T-helper 9 cell (primary cell): ENCODE measurements at places on chromosomes 1 and 21.

DNA sequence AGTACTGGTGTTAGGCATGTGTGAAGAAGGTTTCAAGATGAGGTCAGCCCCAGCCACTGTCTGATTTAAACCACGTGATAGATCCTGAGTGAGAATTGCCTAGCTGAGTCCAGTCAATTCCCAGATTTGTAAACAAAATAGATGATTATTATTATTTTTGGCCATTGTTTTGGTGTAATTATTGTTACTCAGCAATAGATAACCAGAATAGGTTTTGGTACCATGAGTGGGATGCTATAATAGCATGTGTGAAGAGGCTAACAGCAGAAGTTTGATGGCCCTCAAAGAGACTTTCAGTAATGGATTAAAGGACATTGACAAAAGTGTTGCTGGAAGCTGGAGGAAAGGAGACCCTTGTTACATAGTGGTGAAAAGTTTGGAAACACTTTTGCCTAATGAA, 214.8 kb downstream of the BACH1 start:
- no peak for DNase-seq

GRCh38 chr1:6426277-6426971, 1.8 kb downstream of the ESPN start:
- DNase-seq, result no peak

DNA sequence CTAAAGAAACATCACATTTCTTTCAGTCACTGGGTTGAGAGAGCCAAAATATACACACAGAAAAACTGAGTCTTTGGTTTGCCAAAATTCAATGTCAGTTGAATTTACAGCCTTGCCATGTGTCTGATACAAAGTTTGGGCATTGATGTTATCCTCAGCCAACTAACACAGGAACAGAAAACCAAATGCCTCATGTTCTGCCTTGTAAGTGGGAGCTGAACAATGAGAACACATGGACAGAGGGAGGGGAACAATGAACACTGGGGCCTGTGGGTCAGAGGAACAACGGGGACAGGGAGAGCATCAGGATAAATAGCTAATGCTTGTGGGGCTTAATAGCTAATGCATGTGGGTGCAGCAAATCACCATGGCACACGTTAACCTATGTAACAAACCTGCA, 39.6 kb upstream of the C21orf91 start:
- no peak for DNase-seq

- no peak for DNase-seq
Observed at GRCh38 chr1:173137107-173137706, 69.9 kb downstream of the TNFSF4 start.

DNA sequence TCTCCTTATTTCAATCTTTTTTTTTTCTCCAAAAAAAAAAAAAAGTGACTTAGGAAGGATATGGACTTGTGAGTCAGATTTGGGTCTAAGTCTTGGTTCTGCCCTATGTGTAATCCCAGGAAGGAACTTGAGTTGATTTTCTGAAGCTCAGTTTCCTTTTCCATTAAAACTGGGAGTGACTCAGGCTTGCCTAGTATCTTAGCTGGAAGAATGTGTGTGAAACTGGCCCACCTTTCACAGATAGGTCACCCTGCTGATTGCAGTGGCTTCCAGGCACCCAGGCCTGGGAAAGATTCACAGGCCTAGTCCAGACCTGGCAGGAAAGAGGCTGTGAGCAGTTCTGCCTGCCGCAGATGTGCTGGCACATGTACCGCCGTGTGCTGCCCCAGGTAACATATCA, 218.3 kb upstream of the HOOK1 start:
- DNase-seq, result no peak

DNA sequence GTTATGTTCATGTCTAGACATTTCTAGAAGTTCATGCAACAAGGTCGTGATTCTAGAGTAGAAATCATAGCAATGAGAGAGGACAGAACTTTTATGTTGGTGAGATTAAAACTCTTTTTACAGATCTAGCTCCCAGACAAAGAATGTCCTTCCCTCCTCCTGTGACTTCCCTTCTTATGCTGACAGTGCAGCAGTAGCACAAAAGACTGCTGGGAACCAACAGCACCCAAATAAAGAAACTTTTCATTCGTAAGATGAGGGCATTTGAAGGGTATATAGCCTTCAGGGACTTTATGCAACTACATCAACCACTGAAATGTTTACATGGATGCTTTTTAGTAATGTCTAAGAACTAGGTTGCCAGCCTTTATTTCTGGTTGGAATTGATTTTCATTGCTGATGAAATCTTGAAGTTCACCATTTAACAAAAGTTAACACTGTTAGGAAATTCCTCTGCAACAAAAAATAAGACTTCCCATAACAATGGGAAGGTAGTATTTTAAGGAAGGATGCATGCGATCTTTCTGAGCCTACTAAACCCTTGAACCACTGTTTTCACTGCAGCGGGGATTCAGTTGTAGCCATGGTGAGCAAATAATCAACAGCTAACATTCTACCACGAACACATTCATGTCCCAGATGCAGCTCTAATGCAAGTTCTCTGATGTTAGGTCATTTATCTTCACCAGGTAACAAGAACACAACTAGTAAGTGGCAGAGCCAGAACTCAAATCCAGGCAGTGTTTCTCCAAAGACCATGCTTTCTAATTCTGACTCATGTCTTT, 672.8 kb downstream of the PTPRC start:
- no peak for DNase-seq

- DNase-seq, result no peak
Observed at GRCh38 chr1:201896951-201897391, 8.3 kb downstream of the SHISA4 start.

GRCh38 chr1:106889059-106889458, 167.4 kb upstream of the PRMT6 start:
- DNase-seq, result no peak

- DNase-seq, result no peak
Observed at GRCh38 chr1:160228431-160228830, 23.2 kb downstream of the PEA15 start.

GRCh38 chr1:51520700-51521248, 1.7 kb upstream of the EPS15 start:
- no peak for DNase-seq

DNA sequence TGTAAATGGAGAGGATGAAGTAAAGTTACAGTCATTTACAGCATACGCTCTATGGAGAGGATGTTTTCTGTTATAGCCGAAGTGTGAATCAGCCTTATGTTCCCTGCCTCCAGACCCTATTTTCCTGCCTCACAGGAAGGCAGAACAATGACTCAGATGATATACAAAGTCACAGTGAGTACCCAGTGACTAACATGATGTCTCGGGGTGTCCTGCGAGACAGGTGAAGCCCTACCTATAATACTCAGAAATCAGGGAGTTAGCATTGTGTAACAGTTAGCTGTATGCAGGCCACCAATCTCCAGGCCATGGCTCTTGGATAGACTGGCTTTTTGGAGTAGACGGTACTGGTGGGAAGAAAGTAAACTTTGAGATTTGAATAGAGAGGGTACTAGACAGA, 55.6 kb upstream of the FBXO28 start:
- DNase-seq, result no peak

DNA sequence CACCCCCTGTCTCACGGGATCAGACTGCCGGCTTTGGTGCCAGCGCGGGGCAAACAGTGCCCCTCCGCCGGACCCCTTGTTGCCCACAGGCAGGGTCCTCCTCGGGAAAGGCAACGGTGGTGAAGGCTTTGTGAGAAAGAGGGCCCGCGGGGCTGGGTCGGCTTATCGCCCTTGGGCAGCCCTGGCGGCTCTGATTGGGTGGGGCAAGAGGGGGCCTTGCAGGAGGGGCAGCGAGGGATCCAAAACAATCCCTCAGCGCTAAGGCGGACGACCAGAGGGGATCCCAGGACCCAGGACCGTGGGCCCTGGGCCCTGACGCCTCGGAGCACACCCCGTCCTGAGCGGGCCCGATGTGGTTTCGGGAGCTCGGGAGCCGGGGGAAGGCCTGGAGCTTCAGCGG, 3.9 kb upstream of the ZNF678 start:
- no peak for DNase-seq

DNA sequence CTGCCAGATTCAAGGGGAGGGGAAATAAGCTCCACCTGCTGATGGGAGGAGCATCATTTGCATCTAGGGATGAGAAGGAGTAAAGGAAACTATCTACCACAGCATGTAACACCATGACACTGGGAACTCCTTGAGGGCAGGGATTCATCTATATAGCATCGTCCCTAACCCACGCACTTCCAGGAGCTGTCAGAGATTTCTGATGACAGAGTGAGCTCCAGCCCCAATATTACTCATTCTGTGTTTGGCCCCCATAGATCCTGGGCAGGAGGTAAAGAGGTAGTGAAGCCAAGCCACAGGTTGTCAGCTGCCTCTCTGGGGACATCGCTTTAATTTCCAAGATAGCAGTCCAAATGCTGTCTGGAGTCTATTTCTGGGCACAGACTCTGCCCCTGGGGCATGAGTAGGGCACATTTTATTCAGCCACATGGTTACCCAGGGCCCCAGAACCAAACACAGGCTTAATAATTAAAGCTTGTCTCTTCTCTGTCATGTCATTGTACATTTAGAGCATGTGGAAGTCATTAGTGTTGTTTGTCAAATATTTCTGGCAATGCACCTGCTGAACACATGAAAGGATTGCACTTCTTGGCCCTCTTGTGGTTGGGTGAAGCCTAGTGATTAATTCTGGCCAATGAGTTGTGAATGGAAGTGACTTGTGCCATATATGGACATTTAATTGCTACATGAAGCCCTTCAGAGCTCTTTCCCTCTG, 105.9 kb upstream of the POU3F1 start:
- no peak for DNase-seq

- DNase-seq, result no peak
Observed at GRCh38 chr1:247358920-247359319, 27.3 kb upstream of the ZNF496 start.

DNA sequence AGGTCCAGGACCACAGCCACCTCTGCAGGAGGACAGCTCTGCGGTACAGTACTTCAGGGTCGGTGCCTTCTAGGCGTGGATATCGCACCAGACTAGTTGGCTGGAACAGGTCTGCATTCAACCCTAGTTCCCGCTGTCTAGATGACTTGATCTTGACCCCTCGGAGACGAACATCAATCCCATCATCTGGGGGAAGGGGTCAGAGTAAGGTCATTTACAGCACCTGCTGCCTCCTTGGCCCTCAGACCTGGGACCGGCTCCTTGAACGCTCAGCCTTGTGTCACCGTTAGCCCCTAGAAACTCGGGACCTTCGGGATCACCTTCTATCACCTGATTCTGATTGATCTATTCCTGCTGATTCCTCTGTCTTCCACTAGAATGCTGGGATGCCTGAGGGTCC, 2.6 kb downstream of the HECTD3 start:
- DNase-seq, result no peak

DNA sequence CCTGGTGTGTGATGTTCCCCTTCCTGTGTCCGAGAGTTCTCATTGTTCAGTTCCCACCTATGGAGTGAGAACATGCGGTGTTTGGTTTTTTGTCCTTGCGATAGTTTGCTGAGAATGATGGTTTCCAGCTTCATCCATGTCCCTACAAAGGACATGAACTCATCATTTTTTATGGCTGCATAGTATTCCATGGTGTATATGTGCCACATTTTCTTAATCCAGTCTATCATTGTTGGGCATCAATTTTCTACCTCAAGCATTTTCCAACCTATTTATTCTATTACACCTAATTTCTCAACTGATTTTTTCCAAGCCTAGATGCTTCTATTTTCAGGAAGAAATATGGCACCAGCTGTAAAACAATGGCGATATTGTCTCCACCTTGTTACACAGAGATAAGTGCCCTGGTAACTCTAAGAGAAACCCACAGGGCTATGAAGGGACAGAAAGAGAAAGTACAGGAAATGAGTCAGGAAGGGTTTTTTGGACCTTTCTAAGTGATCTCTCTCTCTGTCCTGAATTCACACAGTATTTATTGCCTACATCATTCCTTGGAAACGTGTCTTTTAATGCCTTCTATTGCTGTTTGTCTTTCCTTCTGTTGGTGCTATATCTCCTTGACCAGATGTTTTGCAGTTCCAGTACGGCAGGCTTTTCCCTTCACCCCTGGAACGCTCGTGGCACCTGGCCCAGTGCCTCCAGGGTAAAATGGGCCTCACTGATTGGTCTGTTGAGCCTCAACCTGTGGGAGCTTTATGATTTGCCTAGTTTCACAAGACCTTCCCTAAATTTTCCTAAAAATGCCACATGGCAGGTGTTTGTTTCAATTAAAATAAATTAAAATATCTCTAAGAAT, 14.6 kb upstream of the JAK1 start:
- DNase-seq, result no peak

DNA sequence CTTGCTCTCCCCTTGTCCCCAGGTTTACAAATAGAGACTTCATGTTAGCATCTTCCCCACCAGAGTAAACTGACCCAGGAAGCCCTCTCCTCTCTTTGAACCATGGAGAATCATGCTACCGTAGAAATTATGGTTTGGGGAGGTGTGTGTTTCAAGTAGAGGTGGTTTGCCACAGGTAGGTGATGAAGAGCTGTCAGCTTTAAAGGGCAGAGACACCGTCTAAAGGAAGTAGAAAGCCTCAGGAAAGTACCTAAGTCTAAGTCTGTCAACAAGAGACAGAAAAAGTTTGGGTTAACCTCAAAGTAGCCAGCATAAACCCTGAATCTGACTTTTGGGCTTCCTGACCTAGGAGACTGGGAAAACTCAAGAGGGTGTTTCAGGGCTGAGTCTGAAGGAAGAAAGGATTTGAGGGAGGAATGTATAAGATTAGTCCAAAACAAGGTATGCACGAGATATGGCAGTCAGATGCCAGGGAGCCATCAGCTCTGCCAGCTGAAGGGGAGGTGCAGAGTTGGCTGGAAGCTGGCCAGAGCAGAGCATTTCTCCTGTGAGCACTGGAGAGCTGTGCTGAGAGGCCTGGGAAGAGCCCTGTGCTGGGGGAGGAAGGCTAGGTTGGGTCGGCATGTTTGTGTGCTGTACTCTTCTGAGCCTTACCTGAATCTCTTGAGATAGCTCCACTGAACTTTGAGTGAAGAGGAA, 14.3 kb downstream of the ADAMTSL4 start:
- no peak for DNase-seq

- no peak for DNase-seq
Observed at GRCh38 chr1:42417166-42417565, 36.6 kb downstream of the RIMKLA start.

DNA sequence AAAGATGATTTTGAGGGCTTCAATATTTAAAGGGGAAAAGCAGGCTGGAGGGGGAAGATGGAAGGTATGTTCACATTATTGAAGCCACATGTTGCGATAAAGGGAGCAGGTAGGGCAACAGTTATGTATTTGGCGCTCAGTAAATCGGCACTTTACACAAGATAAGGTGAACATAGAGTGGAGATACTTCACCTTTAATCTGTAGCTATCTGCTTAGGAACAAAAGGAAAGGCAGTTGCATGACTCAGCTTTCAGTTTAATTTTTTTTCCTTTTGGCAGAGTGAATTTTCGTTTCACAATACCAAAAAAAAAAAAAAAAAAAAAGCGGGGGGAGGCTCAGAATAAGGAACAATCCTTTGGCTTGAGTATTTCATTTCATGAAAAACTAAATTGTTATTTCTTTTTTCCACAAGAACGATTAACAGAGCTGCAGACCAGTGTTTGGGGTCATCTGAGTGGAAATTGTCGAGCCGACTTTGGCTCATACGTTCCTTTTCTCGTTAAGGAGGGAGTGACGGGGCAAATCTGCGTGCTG, 1.1 kb upstream of the COQ8A start:
- DNase-seq, result no peak
